ENCODE measurements at places on chromosomes 4 and X.

DNA sequence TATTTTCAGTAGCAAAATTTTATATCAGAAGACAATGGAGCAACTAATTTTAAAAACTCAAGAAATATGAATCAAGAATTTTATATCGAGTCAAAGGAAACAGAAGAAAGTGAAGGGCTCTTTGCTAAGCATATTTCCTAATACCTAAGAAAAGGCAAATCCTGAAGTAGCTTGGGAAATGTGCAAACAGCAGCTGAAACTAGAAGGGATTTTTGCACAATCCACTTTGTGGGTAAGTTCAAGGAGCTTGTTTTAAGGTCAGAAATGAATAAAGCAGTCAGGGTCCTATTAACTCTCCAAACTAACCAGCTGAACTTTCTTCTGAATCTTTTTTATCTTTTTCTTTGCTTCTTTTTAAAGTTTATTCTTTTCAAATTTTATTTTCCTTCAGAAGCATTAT, 500.9 kb upstream of the CXorf51A start:
- no peak for DNase-seq

DNA sequence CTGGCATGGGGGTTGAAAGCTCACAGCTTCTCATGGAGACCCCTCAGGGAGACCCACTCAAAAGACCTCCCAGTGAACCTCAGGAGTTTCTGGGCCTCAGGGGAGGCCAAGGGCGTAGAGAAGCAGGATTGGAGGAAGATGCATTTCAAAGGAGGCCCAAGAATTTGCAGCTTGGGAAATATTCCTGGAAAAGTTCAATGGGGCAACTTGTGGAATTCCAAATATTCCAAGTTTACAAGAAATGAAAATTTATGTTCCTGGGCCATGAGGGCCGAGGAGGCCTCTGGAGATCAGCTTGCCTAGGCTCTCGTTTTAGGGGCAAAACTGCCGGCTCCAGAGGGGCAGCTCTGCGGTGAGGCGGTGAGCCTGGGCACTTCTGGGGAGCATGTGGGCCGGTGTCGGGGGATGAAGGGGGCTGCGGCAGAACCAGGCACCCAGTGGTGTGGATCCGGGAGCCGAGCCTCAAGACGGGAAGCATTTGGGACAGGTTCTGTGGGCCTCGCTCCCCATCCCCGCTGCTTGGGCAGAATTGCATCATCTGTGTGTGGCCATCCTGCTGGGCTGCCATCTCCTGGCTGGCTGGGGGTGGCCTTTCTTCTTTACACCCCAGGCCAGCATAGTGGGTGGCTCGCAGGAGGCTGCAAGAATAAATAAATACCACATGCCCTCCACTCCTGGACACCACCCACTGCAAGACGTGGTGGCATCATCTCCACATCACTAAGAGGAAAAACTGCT, 54.6 kb upstream of the GPR78 start:
- DNase-seq = no peak

DNA sequence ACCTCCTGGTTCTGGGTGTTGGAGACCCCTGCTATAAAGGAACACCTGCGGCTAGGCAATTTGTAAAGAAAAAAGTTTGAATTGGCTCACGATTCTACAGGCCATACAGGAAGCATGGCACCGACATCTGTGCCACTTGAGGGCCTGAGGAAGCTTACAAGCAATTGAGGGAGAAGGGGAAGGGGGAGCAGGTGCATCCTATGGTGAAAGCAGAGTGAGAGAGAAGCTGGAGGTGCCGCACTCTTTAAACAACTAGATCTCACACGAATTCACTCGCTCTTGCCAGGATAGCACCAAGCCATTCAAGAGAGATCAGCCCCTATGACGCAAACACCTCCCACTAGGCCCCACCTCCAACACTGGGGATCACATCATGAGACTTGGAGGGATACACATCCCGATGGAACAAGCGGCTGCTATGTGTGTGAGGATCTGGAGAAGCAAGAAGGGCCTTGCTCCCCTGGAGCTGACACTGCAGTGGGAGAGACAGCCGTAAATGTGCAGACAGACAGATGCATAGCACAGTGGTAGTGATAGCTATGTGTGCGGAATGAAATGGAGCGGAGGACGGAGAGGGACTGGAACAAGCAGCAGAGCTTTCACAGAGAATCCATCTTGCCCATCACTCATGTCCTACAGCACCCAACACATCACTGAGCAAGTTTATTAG, 60.7 kb upstream of the HELT start:
- no peak for DNase-seq

DNA sequence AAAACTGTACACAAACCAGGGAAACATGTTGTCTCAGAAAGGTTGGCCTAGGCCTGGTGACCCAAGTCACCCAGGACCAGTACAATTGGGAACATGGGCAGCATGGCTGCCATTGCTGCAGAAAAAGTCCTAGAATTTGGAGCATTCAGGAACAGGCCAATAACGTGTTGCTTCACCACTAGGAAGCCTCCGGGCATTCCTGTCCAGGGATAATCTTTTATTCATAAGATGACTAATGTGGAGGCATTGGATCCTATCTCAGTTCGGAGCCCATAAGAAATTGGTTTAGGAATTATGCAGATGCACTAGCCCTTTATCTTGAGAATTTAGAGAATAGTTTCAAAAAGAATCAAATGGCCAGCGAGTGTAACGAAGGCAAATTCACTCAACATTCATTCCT, 242.8 kb upstream of the NDST4 start:
- DNase-seq = no peak

GRCh38 chr4:74097631-74098426, 1.2 kb downstream of the CXCL2 start:
- DNase-seq = no peak

DNA sequence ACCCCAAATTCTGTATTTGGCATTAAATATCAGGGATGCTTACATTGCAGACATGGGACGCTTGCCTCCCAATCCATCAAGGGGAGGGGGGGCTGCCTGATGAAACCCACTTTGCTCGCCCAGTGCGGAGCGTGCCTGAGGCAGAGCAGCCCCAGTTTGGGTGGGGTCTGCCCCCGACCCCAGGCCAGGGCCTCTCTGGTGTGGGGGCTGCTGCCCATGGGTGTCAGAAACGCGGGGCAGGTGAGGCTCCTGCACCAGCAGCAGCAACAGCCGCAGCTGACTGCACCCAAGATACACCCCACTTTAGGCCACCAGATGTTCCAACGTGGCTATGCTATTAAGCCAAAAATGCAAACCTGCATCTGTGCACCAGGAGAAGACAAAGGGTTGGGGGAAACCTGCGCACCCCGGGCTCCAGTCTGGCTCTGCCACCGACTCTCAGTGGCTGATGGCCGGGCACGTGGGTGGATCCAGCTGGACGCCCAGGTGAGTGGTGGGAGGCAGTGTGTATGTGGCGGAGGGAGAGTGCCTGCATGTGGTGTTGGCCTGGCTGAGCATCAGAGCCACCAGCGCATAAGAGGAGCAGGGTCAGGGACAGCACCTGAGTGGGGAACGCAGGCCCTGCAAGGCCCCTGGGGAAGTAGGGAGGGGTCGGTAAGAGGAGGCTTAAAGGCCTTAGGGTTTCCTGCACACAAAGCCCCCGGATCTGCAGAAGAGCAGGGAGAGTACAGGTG, 86.2 kb downstream of the ABLIM2 start:
- no peak for DNase-seq

DNA sequence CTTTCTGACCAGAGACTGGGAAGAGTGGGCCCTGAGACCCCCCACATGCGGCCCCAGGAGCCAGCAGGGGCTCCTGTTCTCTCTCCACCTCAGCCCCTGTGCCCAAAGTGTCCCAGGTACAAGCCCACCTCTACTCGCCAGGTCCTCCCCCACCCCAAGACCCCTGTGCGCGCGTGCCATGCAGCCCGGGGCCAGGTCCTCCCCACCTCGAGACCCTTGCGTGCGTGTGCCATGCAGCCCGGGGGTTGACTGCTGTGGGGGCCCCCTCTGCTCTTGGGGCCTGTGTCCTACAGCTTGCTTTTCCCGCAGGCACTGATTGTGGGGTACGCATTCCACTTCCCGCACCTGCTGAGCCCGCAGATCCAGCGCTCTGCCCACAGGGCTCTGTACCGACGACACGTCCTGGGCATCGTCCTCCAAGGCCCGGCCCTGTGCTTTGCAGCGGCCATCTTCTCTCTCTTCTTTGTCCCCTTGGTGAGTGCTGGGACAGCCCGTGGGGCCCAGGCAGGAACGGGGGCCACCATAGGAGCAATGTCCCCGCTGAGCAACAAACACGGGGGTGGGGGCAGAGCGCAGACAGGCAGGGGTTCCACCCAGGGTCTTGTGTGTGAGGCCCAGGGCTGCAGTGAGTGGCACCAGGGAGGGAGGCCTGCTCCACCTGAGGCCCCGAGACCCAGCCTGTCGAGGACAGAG, 20.3 kb downstream of the DGKQ start:
- DNase-seq = no peak
